ENCODE measurements at places on chromosomes 4 and X. TPM values are rescaled to one million over a fixed set of nuclear protein-coding genes. Genes with fewer than 3 reads are reported as not detected.

Gene ATRX
- polyA plus RNA-seq = 53.1 TPM

GRCh38 chr4:7845493-7846128, 94.0 kb downstream of the AFAP1 start:
- no peaks in the 10 kb centered on the region for H3K4me1 ChIP-seq
- H3K4me3 ChIP-seq = no peak overlapping the region
- H3K27me3 ChIP-seq = peaks cover 13% of the 10 kb centered on the region
- H3K36me3 ChIP-seq = no peaks in the 10 kb centered on the region
- DNase-seq = no peak
- no peak overlapping the region for H3K27ac ChIP-seq

DNA sequence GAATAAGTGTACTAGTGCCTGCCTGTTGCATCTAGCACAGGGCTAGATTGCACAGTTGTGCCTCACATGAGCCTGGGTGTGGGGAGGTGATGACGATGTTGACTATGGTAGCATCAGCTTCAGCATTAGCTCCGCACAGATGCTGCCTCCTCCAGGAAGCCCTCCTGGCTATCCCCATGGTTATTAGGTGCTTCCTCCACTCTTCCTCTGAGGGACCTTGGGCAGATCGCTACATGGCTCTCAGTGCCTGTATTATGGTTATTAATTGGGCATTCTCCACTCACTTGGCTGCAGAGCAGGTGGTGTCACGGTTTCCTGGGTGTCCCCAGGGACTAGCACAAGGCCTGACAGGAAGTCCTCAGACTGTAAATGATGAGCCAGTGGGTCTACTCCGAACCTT, 325.6 kb downstream of the ARHGAP10 start:
- no peaks in the 10 kb centered on the region for H3K36me3 ChIP-seq
- H3K4me3 ChIP-seq = peak overlapping the region; percentile 1
- peaks cover 2% of the 10 kb centered on the region for H3K27me3 ChIP-seq
- H3K27ac ChIP-seq = peak overlapping the region; percentile 73

Gene TRO
- polyA plus RNA-seq = 1.1 TPM

- no peak overlapping the region for H3K4me3 ChIP-seq
- H3K4me1 ChIP-seq = no peaks in the 10 kb centered on the region
- H3K36me3 ChIP-seq = no peaks in the 10 kb centered on the region
- no peak overlapping the region for H3K27ac ChIP-seq
Measured at GRCh38 chr4:137125011-137125410, 407.3 kb downstream of the PCDH18 start.

DNA sequence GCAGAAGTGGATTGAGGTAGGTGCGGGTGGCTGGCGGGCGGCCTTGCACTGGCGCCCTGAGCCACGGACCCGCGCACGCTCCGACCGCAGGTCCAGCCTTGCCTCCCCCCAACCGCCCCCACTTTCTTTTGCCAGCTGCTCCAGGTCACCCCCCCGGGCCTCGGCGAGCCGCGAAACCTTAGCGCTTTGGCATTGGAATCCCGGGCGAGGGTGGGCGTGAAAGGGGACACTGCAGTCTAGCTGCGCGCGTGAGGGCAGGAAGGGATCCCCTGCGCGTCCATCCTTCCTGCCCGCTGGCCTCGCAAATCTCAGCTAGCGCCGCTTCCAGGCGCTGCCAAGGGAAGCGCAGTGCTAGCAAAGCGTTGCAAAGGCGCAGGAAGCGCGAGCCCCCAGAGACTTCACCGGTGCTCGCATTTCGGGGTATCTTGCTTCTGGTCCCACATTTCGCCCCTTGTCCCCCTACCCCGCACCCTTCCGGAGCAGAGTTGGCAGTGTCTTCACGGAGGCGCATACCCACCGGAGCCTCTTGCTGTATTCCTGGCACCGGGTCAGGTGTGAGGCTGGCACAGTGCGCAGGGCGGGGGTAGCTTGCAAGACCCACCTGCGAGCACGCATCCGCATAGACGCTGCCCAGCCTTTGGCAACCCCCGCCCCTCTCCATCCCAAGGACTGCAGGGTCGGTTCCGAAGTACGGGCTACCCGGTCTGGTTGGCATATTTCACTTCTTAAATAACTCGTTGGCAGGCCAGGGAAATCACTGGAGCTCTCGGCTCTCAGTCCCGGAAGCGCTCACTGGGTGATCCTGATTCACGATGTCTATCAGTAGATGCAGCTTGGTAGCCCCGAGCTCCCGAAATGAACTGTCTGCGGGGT, 104.4 kb downstream of the UCHL1 start:
- H3K36me3 ChIP-seq = no peaks in the 10 kb centered on the region
- peak overlapping the region; percentile 25 for H3K4me3 ChIP-seq
- H3K27me3 ChIP-seq = peaks cover 65% of the 10 kb centered on the region
- no peaks in the 10 kb centered on the region for H3K4me1 ChIP-seq
- H3K27ac ChIP-seq = no peak overlapping the region

Gene FAM133A
- polyA plus RNA-seq = not detected

DNA sequence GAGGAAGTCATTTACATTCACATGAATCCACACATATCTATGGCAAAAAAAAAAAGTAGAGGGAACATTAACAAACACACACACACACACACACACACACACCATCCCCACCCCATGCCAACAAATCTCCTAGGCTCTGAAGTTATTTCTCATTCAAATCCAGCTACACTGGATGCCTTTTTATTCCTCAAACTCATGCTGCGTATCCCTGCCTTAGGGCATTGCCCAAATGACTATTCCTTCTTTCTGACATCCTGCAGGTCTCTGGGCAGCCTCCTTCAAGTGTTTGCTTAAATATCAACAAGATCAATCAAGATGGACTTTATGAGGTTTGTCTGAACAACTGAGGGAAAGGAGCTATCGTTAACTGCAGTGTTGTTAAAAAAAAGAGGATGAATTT, 106.5 kb upstream of the FAM9A start:
- no peaks in the 10 kb centered on the region for H3K4me1 ChIP-seq
- no peak for DNase-seq
- no peaks in the 10 kb centered on the region for H3K36me3 ChIP-seq
- peaks cover 31% of the 10 kb centered on the region for H3K27me3 ChIP-seq

DNA sequence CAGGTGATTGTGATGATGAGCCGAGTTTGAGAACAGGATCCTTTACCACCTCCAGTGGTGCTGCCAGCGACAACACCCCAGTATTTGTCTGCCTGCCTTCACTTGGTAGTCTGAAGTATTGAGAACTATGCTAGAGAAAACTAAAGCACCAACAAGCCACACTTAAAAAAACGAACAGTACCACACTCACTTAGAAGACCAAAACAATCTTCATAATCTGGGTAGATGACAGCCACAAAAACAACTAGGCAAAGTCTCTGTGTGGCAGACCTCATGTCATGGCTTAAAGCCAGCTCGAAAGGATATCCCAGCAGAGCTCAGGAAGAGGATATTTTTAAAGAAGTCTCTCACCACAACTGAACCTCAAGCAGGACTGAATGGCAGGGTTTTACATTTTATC, 236.0 kb downstream of the GPC3 start:
- no peak overlapping the region for H3K27ac ChIP-seq
- no peak for DNase-seq

DNA sequence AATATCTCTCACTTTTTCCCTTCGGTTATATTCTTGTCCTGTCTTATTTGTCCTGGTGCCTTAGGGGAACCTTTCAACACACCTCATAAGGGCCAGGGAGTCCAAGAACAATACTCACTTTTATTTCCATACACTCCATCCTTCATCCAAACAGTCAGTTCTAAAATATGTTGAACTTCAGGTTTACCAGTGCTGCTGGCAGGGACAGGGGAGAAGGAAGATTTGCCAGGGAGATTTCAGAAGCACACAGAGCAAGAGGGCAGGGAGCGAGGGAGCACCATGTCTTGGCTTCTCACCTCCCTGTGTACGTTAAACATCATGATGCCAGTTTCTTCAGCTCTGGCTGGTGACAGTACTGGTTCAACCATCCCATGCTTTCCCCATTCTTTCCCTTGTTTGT, 631.1 kb upstream of the FAT1 start:
- H3K27ac ChIP-seq = no peak overlapping the region
- no peaks in the 10 kb centered on the region for H3K4me1 ChIP-seq
- no peak for DNase-seq
- H3K4me3 ChIP-seq = no peak overlapping the region
- H3K36me3 ChIP-seq = no peaks in the 10 kb centered on the region
- no peaks in the 10 kb centered on the region for H3K27me3 ChIP-seq

Gene AKAP14
- polyA plus RNA-seq = not detected

Gene WAS
- polyA plus RNA-seq = 21.0 TPM

DNA sequence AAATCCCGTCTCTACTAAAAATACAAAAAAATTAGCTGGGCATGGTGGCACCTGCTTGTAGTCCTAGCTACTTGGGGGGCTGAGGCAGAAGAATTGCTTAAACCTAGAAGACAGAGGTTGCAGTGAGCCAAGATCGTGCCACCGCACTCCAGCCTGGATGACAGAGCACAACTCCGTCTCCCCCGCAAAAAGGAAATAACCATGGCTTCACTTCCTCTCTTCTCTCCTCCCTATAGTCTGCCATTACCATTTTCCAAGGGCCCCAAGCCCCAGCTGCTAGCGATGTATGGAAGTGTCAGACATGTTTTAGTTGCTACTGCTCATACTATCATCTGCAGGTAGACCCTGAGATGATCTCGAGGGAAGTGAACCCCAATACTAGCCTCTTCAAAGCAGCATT, 177.3 kb upstream of the FAM9B start:
- H3K27ac ChIP-seq = no peak overlapping the region
- no peak for DNase-seq
- peaks cover 5% of the 10 kb centered on the region for H3K4me1 ChIP-seq
- no peaks in the 10 kb centered on the region for H3K36me3 ChIP-seq
- H3K4me3 ChIP-seq = no peak overlapping the region

DNA sequence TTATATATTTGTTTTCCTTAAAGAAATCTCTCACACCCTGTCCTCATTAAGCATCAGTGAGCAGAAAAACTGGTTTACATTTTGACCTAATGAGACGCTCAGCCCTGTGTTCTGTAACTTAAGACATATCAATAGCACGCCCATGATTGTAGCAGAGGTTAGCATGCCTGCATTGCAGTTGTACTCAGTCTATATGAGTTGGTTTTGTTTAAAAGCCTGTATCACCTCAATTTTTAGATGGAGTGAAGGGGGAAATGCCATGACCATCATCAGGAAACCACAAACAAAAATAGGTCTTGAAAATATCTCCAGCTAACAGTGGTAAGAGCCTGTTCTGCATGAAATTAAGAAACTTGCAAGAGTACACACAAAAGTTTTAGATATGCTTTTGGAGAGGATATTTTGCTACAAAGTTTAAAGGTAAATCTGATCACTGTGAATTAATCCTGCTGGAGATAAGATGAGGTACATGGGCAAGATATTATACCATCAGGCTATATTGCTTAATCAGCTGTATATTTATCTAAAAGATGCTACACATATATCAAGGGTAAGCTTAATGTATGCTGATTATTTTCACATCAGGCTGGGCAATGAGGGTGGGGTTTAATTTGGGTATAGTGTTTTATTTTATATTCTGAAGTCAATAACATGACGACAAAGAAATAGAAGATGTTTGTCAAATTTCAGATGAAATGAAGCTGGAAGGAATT, 13.1 kb upstream of the COQ2 start:
- peak overlapping the region; percentile 75 for H3K27ac ChIP-seq
- no peaks in the 10 kb centered on the region for H3K36me3 ChIP-seq
- peaks cover 21% of the 10 kb centered on the region for H3K4me1 ChIP-seq
- no peaks in the 10 kb centered on the region for H3K27me3 ChIP-seq

Gene SLITRK4
- polyA plus RNA-seq = not detected

Gene SOWAHD
- 18.6 TPM for polyA plus RNA-seq

- no peak for DNase-seq
- H3K27me3 ChIP-seq = no peaks in the 10 kb centered on the region
- H3K36me3 ChIP-seq = no peaks in the 10 kb centered on the region
Measured at GRCh38 chr4:5755679-5756078, 44.7 kb downstream of the EVC start.

GRCh38 chr4:18134111-18134510, 112.6 kb upstream of the LCORL start:
- H3K36me3 ChIP-seq = no peaks in the 10 kb centered on the region
- no peaks in the 10 kb centered on the region for H3K4me1 ChIP-seq
- DNase-seq = no peak
- no peak overlapping the region for H3K4me3 ChIP-seq

Data from naive B cell (primary cell).